ENCODE measurements at places on chromosomes 12 and 14.

DNA sequence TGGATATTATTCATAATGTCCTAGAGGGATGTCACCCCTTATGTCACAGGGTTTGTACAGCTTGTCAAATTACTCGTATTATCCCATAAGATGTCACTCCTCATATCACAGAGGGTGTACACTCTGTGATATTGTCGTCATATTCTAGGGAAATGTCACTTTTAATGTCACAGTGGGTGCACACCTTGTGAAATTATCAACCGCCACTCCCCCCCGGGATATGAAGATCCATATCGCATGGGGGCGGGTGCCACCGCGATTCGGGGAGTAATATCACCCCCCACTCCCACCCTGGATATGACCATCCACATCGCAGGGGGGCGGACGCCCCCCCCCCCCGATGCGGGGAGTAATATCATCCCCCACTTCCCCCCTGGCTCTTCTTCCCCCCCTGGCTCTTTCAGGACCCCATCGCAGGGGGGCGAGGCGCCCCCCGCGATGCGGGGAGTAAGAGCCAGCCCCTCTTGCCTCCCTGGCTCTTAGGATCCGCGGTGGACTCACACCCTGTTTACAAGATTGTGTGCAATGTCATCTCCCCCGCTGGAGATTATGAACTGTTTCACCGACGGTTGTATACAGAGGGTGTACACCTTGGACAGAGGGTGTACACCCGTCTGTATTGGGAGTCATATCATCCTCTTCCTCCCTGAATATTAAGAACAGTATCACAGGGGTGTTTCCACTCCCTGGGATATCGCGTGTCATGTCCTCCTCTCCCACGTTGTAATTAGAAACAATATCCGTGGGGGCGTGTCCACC, 92.8 kb downstream of the FRMD6 start:
- DNase-seq, result no peak

DNA sequence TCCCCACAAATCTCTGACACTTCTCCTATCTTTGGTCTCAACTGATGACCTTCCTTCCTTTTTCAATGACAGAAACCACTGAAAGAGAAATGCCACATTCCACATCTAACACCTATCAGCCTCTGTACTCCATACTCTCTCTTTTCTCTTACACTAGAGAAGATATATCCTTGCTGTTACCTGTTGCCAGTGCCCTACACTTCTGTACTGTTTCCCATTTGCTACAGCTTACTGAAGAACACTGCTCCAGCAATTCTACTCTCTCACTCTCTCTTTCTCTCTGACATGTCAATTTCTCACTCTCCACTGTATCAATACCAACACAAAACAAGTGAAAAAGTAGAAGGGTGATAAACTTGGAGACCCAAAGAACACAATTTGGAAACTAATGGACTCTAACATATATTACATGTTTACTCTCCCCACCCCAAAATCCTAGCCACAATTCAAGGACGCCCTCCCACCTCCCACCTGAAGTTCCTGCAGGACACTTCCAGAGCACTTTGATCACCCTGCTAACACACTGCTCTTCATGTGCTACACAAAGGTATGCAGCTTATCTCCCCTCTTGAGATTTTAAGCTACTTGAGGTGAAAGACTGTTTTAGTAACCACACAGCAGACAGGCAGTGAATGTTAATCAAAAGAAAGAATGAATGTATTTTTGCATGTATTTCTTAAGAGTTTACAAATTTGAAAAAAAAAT, 95.0 kb downstream of the MED13L start:
- no peak for DNase-seq

GRCh38 chr12:76308866-76309265, 39.3 kb downstream of the BBS10 start:
- no peak for DNase-seq

GRCh38 chr14:68402525-68403101, 390.3 kb downstream of the ZFP36L1 start:
- no peak for DNase-seq

DNA sequence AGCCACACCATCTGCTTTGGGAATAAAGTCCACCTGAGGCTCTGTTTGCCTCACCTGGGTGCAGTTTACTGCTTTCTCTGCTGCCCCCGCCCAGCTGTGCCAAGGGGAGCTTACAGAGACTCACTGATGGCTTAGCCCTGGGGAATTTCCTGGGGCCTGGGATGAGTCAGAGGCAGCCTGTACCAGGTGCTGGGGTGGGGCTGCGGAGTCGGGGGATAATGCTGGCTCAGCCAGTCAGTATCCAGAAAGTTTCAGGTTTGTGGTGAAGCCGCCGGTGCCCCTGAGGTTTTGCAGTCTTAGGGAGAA, 22.3 kb downstream of the PLEKHG3 start:
- DNase-seq, result peak; percentile 21

DNA sequence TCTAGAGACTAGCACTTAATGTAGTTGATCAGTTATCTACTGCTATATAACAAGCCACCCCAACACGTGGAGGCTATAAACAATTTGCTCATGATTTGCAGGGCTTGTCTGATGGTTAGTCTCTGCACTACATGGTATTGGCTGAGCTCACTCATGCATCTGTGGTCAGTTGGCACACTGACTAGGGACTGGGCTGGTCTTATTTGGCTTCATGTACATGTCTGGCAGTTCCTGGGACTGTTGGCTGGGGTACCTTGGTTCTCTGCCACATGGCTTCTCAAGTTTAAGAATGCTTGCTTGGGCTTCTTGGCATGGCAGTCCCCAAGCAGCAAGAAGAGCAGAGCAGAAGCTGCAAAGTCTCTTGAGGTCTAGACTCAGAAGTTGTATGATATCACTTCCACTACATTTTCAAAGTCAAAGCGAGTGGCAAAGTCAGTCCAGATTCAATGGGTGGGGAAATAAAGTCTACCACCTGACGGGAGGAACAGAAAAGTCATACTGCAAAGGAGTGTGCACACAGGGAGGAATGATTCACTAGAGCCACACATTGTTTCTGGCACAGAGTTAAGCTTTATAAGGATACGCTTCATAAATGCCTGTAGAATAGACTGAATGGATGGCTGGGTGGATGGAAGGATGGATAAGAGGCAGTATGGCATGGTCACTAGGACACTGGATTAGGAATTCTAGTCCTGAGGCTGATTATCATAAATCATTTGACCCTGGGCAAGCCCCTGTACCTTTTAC, 44.8 kb upstream of the PTHLH start:
- DNase-seq, result no peak

- DNase-seq, result no peak
Measured at GRCh38 chr12:103791350-103791920, 49.6 kb downstream of the NT5DC3 start.

DNA sequence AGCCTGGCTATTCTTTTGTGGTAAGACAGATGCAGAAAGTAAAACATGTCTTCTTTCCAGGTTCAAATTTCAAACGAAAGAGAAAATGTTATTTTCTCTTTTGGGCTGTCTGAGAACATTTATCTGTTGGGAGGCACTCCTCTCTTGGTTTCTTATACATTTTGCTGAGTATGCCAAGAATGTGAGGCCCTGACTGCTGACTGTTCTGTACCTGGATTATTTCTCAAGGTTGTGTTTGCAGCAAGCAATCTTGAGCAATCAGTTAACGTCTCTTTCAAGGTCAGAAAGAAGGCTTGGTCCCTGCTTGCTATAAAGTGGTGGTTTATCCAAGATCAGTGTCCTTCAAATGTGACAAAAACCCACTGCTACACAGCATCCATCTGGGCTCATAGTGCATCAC, 9.8 kb downstream of the SSTR1 start:
- DNase-seq, result no peak

DNA sequence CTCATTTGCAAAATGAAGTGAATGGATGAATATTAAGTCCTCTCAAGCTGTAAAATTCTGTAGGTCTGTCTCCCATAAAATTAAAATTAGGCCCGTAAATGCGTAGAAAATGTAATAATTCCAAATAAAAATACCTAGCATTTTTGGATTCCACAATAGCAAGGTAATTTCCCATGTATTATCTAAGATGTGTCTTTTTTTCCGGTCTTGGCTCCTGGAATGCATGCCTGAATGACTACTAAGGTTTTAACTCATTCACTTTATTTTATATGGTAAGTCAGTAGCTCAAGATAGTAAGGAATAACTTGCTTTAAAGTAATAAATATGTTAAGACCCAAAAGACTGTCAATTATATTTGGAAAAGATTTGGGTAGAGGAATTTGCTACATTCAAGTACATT, 11.1 kb downstream of the TXNRD1 start:
- no peak for DNase-seq

DNA sequence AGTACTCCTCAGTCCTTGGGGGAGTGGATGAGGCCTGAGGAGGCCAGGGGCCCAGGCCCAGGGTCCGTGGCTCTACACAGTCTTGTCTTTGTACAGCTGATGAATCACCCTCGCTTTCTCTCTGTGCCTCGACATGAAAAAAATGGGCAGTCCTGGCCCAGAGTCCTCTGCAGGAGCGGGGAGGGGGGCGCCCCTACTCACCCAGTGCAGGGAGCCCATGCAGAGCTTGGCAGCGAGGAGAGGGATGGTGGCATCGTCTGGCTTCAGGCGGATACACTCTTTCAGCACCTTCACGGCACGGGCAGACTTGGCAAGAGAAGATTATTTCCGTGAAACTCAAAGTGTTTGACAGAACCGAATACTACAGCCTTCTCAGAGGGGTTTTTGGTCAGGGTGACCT, 159.3 kb downstream of the TTC7B start:
- no peak for DNase-seq

- no peak for DNase-seq
Measured at GRCh38 chr12:95663525-95663924, 112.2 kb upstream of the USP44 start.

DNA sequence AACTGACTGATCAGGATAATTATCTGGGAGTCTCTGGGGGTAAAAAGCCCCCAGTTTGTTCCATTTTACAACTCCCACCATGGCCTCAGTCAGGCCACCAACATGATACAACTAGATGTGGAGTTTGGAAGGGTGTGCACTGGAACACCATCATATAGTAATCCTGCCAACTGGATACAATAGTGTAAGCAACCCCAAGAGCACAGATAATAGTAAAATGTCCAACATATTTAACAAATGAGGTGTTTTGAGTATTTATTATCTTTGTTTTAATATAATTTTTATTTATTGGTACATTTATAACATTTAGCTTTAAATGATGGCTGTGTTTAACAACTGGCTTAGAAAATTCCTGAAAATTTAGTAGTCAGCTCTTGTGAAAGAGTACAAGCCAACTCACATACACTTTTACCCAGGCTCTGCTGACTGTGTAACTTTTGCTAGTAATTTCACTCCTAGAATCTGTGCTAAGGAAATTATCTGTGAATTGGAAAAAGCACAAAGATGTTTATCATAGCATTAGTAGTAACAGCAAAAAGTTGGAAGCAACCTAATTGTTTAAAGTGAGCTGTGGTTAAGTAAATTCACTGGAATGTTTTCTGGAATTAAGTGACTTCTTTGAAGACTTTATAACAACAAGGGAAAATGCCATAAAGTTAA, 196.8 kb downstream of the RAD51B start:
- no peak for DNase-seq

DNA sequence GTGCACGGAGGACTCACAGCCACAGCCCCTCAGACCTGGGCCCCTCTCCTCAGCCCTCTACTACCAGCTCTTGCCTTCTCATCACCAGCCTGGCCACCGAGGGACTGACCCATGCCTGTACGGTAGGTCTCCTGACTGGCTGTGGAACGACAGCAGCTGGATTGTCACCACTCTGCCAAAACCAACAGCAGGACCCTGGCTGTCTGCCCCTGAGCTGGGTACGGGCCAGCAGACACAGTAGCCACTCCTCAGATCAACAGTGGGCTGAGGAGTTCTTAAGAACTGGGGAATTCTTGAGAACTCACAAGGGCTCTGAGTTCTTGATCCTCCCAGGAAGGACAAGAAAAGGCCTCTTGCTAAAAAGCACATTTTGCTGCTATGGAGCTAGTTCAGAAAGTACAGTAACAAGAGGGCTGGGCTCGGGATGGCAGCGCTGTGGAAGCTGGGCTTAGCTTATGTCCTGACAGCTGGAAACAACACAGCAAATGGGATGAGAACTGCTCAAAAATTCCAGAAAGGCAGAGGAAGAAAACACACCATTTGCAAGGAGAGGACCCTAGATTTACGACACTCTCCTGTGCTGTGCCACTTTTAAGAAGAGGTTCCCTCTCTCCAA, 176.4 kb downstream of the ANO2 start:
- no peak for DNase-seq

GRCh38 chr12:103505371-103506236, 9.8 kb upstream of the C12orf42 start:
- no peak for DNase-seq

- DNase-seq, result no peak
Measured at GRCh38 chr12:89439941-89440340, 84.7 kb downstream of the GALNT4 start.

DNA sequence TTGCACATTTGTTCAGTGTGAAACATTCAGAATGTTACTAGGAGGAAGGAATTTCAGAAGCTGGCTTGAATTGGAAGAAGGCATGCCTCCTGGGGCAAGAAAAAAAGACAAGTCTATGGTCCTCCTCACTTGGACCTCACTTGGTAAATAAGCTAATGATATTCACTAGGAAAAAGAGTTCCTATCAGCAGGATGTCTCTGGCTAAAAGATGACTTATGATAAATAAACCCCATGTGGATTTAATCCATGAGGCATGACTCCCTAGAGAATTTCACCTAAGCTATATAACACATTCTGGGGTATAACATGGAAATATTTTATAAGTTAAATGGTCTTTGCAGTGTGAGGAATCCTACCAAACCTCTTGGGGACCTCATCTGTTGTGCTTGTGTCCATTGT, 199.9 kb downstream of the LRIG3 start:
- no peak for DNase-seq

DNA sequence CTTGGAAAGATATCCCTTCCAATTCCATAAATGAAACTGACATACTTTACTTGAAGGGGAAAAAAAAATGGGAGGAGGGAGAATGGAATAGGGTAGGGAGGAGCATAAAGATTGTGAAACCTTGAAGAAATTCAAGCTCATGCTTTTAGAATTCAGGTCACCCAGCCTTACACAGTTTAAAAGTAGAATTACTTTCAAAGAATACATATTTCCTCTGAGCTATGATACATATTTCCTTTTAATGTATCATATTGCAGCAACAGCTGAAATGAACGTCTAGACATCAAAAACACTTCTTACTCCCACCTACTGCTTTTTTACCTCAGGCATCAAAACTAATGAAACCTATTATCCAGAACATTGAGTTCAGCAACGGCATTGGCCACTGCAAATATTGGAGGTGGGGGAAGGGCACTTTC, 156.0 kb downstream of the MED13L start:
- no peak for DNase-seq

All from ovary (tissue), 10 donors.